Thoracic aorta (tissue), 2 donors: ENCODE measurements at places on chromosomes 6 and 20. TPM values are rescaled to one million over a fixed set of nuclear protein-coding genes. Genes with fewer than 3 reads are reported as not detected.

RBM12 gene
- total RNA-seq = 21.7 TPM

DNA sequence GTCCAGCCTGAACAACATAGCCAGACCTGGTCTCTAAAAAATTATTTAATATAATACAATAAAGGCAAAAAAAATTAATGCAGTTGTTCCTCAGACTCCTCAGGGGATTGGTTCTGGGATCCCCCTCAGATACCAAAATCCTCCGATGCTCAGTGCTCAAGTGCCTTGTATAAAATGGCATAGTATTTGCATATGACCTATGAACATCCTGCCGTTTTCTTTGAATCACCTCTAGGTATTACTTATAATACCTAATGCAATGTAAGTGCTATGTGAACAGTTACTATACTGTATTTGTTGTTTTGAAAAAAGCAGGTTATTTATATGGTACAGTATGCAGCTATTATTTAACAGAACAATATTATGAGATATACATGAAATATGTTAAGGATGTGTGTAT, 43.3 kb downstream of the RNGTT start:
- DNase-seq = no peak

GRCh38 chr6:143233554-143234285, 173.0 kb downstream of the AIG1 start:
- DNase-seq = no peak

TBC1D20 gene
- 33.8 TPM for total RNA-seq

DNA sequence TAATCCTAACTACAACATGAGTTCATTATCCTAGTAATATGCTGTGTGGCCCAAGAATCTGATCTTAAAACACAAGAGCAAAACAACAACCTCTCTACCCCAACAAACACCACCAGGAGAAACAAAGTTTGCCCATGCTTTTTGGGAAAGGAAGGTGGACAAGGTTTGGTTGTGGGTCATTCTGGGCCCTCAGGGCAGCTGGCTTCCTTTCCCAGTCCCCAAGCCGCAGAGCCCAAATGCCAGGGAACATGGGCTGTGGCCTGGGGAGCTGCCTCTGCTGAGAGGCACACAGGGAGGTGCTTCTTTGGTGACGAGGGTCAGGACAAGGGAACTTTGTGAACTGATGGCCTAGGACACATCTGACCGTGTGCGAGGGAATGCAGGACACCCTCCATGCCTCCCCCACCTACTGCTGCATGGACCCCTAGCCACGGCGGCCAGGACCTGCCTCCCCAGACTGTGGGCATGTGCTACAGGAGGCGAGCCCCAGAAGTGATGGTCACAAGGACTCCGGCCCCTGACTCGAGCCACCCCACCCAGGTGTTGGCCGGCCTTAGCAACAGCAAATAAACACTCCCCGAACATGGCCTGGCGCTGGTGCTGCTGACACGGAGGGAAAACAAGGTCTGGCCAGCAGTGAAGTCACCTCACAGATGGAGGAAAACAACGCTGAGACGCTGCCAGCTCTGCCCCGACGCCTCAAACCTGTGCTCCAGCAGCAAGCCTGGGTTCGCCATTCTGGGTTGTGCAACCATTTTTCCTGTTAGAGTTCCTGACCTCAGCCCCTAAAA, 55.6 kb downstream of the RRBP1 start:
- DNase-seq = no peak

DNA sequence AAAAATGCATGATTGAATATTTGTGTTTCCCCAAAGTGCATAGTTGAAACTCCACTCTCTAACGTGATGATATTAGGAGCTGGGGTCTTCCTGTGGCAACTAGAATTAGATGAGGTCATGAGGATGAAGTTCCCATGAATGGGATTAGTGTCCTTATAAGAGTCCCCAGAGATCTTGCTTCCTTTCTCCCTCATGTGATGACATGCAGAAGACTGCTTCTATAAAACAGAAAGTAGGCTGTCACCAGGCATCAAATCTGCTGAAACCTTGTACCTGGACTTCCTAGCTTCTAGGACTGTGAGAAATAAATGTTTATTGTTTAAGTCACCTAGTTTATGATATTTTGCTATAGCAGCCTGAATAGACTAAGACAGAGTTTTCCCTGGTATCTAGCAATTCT, 586.5 kb upstream of the EPHA7 start:
- no peak for DNase-seq

- DNase-seq = no peak
Measured at GRCh38 chr20:24109008-24109407, 120.4 kb upstream of the GGTLC1 start.

GRCh38 chr6:169909113-169909512, 157.7 kb downstream of the ERMARD start:
- no peak for DNase-seq

- no peak for DNase-seq
Measured at GRCh38 chr20:44642203-44643153, 9.0 kb downstream of the ADA start.

- DNase-seq = no peak
Measured at GRCh38 chr6:84432619-84433018, 205.2 kb upstream of the CEP162 start.

- DNase-seq = no peak
Measured at GRCh38 chr20:6636209-6637159, 131.0 kb upstream of the BMP2 start.
